ENCODE measurements at places on chromosomes 2 and 18.
A peak's percentile ranks its signal among the peaks of the same experiment; 100 is the strongest.

DNA sequence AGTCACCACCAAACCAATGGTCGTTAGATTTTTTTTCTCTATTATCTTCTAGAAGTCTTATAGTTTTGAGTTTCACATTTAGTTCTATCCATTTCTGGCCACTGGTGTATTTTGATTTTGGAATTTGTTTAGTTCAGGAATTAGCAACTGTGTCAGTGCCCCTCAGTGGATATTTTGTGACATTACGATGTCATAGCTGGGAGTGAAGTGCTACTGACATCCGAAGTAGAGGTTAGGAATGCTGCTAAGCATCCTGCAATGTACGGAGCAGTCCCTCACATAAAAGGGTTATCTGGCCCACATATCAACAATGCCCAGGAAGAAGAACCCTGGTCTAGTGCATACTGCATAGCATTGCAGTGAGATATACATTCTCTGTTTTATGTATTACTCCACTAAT, 157.4 kb upstream of the RGPD4 start:
- no peaks in the 10 kb centered on the region for H3K27me3 ChIP-seq
- no peak for DNase-seq
- no peak overlapping the region for H3K4me3 ChIP-seq
- H3K4me1 ChIP-seq: no peaks in the 10 kb centered on the region
- H3K27ac ChIP-seq: no peak overlapping the region
- no peaks in the 10 kb centered on the region for H3K36me3 ChIP-seq

GRCh38 chr2:26691881-26692278, 642 bp upstream of the KCNK3 start:
- peaks cover 16% of the 10 kb centered on the region for H3K4me1 ChIP-seq
- no peaks in the 10 kb centered on the region for H3K36me3 ChIP-seq
- H3K27me3 ChIP-seq: peaks cover 32% of the 10 kb centered on the region
- H3K4me3 ChIP-seq: peak overlapping the region; percentile 12

- no peaks in the 10 kb centered on the region for H3K36me3 ChIP-seq
- H3K4me3 ChIP-seq: no peak overlapping the region
- no peaks in the 10 kb centered on the region for H3K4me1 ChIP-seq
- no peak overlapping the region for H3K27ac ChIP-seq
These were observed 321.9 kb upstream of the GALNT5 start for GRCh38 chr2:156935616-156936015.

DNA sequence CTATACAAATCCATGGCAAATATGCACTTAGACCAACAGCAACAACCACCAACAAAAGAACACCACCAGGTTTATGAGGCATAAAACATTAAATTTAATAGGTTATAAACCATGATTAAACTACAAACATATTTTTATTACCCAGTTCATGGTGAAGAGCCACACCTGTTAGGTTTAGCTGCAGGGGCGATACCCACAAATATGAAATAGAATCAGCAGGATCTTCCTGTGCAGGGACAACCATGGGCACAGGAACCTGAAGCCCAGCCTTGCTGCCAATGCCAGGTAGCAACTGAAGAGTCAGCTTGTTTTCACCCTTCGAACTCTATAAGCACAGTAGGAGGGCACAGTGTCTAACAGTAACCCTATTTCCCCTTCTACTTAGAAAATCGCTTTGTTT, 675.0 kb downstream of the SATB2 start:
- H3K4me3 ChIP-seq: no peak overlapping the region
- H3K27ac ChIP-seq: no peak overlapping the region
- no peaks in the 10 kb centered on the region for H3K36me3 ChIP-seq
- no peaks in the 10 kb centered on the region for H3K27me3 ChIP-seq
- no peak for DNase-seq
- no peaks in the 10 kb centered on the region for H3K4me1 ChIP-seq

- no peaks in the 10 kb centered on the region for H3K27me3 ChIP-seq
- no peak for DNase-seq
- H3K36me3 ChIP-seq: peaks cover 97% of the 10 kb centered on the region
- no peak overlapping the region for H3K4me3 ChIP-seq
These were observed 12.0 kb downstream of the PSMD1 start for GRCh38 chr2:231068525-231069222.

DNA sequence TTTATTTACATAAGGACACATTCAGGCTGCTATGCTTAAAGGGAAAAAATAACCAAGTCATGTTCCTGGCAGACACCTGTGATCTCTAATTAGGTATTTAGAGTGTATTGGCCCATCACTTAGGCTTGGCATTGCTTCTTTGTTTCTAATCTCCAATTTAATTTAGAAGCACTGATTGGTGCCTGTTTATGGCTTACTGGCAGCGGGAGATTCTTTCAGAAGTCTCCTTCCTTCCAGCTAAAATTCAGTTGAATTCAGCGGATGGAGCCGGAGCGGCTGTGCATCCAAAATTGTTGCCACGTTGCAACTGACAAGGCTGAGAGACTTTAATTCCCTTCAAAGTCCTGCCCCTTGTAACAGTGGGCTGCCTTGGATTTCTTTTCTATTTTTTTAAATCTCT, 66.5 kb downstream of the VWA3B start:
- no peaks in the 10 kb centered on the region for H3K36me3 ChIP-seq
- DNase-seq: no peak
- peak overlapping the region; percentile 70 for H3K27ac ChIP-seq
- peaks cover 22% of the 10 kb centered on the region for H3K4me1 ChIP-seq
- no peak overlapping the region for H3K4me3 ChIP-seq

DNA sequence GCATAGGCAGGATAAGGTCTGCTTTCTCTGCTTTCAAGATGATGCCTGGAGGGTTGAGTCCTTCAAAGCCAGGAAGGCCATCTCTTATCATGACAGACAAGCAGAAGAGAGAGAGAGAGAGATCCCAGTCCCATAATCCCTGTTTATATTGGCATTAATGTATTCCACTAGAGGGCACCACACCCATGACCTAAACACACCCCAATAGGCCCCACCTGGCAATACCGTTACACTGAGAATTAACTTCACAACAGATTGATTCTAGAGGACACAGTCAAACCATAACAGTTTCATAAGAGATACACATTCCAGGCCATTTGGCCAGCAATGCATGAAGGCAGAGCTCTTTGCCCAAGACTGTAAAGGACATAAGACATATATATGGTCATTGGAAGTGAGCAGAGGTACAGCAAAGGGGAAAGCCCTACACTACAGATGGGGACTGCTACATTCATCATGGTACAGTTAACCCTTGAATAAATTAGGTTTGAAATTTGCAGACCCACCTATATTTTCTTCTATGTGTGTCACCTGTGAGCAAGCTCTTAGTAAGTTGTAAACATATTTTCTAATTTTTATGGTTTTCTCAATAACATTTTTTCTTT, 1516.1 kb downstream of the RPIA start:
- H3K27me3 ChIP-seq: peaks cover 7% of the 10 kb centered on the region
- no peaks in the 10 kb centered on the region for H3K36me3 ChIP-seq
- no peak overlapping the region for H3K4me3 ChIP-seq
